Mammary epithelial cell (primary cell): ENCODE measurements at places on chromosomes 4 and X. TPM values are rescaled to one million over a fixed set of nuclear protein-coding genes. Genes with fewer than 3 reads are reported as not detected.

GAGE1 gene
- total RNA-seq: not detected in 2 replicates

SCML1 gene
- total RNA-seq: 11.8 TPM

POU4F2 gene
- not detected in 2 replicates for total RNA-seq

P2RY4 gene
- 0.26 TPM in 1 of 2 replicates, not detected in the other for total RNA-seq

ZIC3 gene
- total RNA-seq: not detected in 2 replicates

FAM47A gene
- total RNA-seq: not detected

MTMR8 gene
- total RNA-seq: 1.6 and 2.8 TPM in 2 replicates

RAB41 gene
- total RNA-seq: not detected
